ENCODE measurements at places on chromosomes 1 and 21.

- DNase-seq, result no peak
These were observed 16.7 kb downstream of the DDX59 start for GRCh38 chr1:200653022-200653462.

DNA sequence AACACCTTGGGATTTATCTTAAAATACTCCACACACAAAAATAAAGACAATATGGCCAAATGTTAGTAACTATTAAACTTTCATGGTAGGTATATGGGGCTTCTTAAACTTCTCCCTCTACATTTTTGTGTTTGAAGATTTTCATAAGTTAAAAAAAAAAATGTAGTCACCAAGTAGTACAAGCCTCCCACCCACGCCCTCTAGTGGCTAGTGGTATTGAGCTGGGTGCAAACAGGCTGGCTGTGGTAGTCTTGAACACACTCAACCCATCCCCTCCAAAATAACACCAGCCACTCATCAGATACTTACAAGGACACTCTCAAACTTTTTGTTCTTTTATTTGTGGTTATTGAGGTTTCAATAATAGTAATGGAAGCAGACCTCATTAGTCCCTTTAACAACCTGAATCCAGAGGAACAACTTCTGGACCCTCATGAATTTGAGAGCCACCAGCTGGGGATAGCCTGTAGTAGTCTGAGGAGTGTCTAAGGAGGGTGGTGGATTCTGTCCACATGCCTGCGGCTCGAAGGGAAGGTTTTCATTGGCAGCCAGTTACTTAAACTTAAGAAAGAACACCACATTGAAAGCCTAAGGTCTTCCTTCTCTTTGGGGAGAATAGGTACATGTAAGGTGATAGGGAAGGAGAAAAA lies 15.6 kb downstream of the RD3 start:
- peak; percentile 73 for DNase-seq

DNA sequence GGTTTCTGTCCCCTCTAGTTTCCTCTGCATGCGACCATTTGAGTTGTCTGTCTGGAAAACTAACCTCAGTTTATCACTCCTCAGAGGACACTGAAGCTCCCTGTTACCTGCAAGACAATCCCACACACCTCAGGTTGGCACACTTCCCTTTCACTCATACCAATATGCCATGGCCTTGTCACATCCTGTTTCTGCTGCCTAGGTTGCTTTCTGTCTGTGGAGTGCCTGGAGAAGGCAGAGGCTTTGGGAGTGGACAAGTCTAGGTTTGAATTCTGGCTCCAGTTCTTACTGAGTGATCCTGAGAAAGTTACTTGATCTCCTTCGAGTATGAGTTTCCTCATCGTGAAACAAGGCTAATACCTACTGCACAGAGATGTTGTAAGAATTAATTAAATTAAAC lies 171.5 kb upstream of the CACYBP start:
- DNase-seq, result no peak

GRCh38 chr21:27536319-27536718 lies 569.4 kb upstream of the ADAMTS5 start:
- no peak for DNase-seq

- no peak for DNase-seq
These were observed 73.3 kb downstream of the HSF2BP start for GRCh38 chr21:43585924-43586413.

GRCh38 chr1:97200595-97200994 lies 479.0 kb downstream of the PTBP2 start:
- DNase-seq, result no peak

DNA sequence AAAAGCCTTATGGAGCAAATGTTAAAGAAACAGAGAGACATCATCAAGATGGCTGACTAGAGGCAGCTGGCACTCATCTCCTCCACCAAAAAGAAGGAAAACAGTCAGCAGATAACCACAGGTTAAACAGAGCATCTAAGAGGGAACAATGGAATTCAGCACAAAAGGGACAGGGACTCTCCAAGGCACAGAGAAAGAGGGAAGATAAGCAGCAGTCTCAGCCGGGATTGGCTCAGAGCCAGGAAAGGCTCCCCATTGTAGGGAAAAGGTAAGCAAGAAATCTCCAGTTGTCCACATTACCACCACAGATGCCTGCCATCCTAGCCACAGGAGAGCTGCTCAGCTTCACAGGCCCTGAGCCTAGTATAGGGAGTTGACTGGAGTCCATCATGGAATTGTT lies 605.5 kb downstream of the SMYD3 start:
- no peak for DNase-seq

DNA sequence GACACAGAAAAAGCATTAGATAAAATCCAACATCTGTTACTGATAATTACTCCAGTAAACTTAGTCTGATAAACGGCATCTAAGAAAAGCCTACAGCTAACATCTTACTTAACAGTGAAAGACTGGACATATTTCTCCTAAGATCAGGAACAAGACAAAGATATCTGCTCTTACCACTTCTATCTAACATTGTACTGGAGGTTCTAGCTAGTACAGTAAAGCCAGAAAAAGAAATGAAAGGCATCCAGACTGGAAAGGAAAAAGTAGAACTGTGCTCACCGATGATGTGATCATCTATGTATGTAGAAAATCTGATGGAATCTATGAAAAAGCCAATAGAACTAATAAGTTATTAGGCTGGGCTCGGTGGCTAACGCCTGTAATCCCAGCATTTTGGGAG lies 21.7 kb downstream of the NEXN start:
- no peak for DNase-seq

DNA sequence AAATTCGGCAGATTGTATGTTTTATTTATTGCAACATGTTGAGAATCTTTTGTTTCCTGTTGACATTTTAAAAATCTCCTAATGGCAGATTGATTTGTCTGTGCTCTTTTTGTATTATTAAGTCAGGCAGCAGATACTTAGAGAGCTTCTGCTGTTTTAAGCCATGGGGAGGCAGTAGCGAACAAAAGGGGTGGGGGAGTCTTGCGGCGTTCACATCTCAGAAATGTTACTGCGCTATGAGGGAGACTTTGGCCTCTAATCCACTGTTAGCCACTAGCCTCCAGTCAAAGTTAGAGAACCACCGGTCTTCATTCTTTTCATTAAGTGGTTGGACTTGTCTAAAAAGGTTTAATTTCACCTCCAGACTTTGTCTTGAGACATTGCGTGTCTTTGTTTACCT lies 93.6 kb downstream of the DYRK1A start:
- DNase-seq, result no peak

- no peak for DNase-seq
These were observed 39.4 kb upstream of the EPS15 start for GRCh38 chr1:51558375-51558924.

GRCh38 chr1:221913351-221913892 lies 171.5 kb upstream of the DUSP10 start:
- no peak for DNase-seq

DNA sequence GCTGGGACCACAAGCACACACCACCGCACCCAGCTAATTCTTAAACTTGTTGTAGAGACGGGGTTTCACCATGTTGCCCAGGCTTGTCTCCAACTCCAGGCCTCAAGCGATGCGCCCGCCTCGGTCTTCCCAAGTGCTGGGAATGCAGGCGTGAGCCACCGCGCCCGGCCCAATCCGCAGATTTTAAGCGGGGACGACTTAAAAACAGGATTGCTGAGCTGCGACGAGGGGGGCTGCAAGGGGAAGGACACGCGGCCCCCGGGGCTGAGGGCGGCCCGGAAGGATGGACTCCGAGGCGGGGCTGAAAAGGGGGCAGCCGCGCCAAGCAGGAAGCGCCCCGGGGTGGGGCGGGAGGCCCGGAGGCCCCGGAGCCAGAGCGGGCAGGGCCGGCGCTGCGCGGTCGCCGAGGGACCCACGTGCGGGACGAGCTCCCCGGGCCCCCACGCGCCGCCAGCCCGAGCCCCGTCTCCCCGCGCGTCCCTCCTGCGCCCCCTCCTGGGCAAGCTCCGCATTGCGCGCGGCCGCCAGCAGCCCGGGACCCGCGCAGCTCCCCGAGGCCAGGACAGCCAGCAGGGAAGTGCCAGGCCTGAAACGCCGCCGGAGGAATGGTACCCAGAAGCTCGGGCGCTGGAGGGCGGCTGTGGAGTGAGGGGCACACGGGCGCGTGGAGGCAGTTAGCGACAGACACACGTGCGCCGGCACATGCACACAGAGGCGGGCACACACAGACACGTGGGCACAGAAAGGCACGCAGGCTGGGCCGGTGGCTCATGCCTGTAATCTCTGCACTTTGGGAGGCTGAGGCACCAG lies 5.5 kb upstream of the PRKCZ start:
- DNase-seq, result peak; percentile 74

- DNase-seq, result no peak
These were observed 18.0 kb downstream of the ATP1B1 start for GRCh38 chr1:169124459-169124858.

DNA sequence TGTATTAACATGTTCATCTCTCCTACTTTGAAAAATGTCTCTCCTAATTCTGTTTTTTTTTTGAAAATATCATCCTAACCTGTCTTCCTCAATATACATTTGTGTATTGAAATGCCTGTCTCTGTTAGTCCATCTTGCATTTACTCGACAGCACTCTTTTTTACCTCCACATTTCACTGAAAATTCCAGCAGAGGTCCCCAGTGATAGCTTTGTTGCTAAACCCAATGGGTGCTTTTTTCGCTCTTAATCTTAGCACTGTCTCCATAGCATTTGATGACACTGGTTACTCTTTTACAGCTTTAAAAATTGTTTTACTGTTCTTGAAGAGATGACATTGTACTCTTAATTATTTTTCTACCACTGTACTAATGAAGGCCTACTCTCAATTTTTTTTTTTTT lies 10.8 kb downstream of the OSBPL9 start:
- DNase-seq, result no peak

- no peak for DNase-seq
These were observed 82.3 kb downstream of the TM2D1 start for GRCh38 chr1:61642475-61643232.

DNA sequence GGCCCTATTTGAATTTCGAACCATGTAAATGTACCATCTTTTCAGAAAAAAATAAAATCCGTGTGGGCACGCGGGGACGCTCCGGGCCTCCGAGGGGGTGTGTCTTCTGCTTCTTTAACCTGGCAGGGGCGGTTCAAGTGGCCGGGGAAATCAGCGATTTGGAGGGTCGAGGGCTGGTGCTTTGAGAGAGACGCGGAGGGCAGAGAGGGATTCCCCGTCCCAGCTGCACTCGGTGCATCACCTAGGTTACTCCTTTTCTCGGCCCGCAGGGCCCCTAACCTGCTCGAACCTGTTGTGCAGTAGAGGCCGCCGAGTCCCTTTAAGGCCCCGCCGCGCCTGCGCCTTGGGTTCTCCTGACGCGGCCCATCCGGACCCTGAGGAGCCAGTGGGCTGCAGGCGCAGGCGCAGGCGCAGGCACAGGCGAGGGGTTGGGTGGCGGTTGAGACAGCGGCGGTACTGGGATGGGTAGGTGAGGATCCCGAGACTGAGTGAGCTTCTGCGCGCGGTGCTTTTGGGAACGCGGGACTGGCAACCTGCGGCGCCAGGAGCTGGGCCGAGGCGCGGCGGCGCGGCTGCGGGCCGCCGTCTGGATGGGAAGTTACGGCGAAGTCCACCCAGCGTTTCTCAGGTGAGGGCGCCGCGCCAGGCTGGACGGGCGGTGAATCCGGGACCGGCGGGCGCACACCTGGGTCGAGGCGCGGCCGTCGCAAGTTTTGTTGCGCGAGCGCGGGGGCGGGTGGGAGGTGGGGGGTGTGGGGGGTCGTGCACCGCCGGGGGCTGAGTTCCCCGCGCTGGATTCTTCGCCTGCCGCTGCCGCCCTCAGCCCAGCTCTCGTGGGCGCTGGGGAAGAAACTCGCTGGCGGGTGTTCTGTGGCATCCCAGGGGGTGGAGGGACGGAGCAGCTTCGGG lies at the start of gene NBPF3:
Gene NBPF3, plus strand, starts transcription at position 417 of the 909 bp plus-strand sequence. CDS start 4,950 bp downstream, outside the sequence.
- DNase-seq, result peak; percentile 83

DNA sequence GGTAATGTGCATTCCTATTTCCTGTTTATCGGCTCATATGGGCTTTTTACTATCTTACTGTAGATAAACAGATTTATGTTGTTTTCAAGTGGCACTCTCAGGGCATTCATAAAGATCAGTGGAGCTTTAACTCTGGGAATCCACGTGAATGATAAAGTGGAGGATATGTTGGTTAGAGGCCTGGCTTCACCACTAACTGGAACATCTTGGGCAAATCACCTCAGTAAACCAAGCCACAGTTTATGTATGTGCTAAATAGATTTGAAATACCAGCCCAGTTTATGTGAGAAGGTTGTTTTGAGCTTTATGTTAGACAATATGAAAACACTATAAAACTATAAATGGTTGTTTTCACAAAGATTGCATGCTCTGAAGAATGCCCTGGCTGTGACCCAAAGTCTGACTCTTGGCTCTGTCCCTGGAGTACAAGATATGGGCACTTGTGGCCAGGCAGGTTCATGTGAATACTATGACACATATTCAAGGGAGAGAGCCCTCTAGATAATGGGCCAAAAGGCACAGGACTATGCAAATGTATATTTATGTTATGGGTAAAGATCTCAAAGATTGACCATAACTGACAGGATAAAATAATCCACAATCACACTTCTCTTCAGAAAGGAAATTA lies 36.7 kb downstream of the FAM163A start:
- DNase-seq, result no peak

- no peak for DNase-seq
These were observed 77.1 kb downstream of the IFI44 start for GRCh38 chr1:78726686-78727085.

DNA sequence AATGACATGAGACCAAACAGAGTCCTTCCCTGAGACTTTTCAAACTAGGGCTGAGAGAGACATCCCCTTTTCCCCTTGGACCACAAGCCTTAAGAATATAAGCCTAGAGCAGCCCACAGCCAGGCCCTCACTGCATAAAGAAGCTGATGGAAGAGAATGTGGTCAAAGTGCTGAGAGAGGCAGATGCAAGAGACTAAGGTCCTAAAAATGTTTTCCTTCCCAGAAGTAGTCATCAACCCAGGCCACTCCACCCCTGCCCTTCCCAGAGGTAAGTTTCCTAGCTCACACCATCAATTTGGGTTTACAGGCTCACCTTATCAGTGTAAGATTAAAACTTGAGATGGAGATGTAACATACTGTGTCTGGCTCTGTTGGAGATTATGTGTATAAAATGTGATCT lies 58.2 kb downstream of the BCAR3 start:
- no peak for DNase-seq

GRCh38 chr1:193058529-193059281 lies 455 bp downstream of the UCHL5 start:
- DNase-seq, result peak; percentile 32

DNA sequence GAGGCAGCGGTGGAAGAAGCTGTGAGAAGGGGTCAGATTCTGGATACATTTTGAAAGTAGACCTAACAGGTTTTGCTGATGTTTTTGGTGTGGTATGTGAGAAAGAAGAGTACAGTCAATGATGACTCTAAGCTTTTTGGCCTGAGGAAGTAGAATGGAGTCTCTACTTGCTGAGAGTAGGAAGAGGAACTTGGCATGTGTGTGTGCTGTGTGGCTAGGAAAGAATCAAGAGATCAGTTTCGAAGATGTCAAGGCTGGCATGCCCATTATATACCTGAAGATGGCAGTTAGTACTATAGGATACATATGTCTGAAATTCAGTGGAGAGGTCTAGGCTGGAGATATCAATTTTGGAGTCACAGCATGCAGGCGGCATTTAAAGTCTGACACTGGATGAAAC lies 64.4 kb downstream of the MAB21L3 start:
- DNase-seq, result no peak

GRCh38 chr1:158177700-158178450 lies 2.8 kb upstream of the CD1D start:
- no peak for DNase-seq

Measured in activated T-cell treated with anti-CD3 and anti-CD28 coated beads for 1 hour (primary cell).